Ureter (tissue), 1 donor: ENCODE measurements at places on chromosomes 6 and 20. TPM values are rescaled to one million over a fixed set of nuclear protein-coding genes. Genes with fewer than 3 reads are reported as not detected.

PRKN gene
- total RNA-seq: 12.1 TPM

ZNF391 gene
- 8.0 TPM for total RNA-seq

SAMD5 gene
- 4.8 TPM for total RNA-seq

B3GALT4 gene
- total RNA-seq: 20.2 TPM

SLC4A11 gene
- 56.3 TPM for total RNA-seq

DNA sequence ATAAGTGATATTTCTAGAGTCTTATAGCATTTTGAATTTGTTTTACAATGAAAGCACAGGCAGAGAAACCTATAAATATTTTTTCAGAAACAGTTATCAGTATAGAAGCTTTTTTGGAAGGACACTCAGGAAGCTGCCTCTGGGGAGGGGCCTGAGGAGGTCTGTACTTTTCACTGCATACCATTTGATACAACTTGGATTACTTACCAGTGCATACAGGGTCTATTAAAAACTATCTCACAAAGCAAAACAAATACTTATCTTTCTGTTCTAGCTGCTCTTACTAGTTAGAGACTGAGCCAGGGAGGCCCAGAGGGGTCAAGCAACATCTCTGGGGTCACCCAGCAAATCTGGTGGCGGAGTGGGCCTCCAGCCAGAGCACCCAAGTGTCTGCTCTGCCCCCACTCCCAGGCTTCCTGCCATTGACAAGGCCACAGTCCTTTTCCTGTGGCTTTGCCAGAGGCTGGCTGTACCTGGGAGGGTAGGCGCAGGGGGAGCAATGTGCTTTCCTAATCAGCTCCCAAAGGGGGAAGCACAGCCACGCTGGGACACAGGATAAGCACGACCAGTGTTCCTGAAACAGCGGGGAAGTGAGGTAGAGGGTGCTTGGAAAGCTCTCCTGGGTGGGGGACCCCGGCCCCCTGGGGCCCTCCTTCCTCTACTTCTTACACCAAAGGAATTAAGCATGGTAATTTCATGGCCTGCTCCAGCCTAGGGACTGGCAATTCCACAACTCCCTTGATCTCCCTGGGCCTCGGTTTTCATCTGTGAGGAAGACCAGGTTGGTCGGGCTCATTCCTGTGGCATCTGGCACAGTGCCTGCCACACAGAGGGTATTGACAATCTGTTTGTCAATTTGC is 7.8 kb downstream of the TCF15 start:
- DNase-seq: no peak

- DNase-seq: no peak
Measured at GRCh38 chr6:147859071-147859470, 350.6 kb downstream of the SAMD5 start.

GRCh38 chr6:15481390-15482291 is 181.2 kb downstream of the DTNBP1 start:
- no peak for DNase-seq

MCHR2 gene
- not detected for total RNA-seq

GRCh38 chr6:138155443-138155842 is 6.3 kb upstream of the ARFGEF3 start:
- no peak for DNase-seq

DNA sequence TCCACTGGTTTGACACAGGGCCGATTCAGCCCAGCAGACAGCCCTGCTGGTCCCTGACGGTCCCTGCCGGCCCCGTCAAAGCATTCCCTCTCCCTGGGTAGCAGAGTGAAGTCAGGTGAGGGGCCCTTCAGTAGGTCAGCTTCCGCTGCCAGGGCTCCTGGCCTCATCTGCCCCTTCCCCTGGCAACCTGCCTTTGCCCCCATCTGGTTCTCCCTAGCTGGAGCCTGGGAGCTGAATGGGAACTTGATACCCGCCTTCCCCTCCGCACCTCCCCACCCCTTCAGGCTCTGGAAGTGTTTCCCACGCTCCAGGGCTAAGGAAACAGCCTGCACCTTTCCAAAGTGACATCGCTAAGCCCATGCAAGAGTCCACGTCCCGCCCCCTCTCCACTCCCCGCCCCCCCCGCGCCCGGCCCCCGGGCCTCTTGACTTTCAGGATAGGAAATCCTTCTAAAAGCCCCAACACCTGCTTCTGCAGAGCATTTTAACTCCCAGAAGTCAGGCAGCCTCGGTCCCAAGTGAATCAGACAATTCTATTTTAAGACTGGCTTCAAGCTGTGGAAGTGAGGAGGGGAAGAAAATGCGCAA is 53.3 kb downstream of the ISM1 start:
- no peak for DNase-seq

DNA sequence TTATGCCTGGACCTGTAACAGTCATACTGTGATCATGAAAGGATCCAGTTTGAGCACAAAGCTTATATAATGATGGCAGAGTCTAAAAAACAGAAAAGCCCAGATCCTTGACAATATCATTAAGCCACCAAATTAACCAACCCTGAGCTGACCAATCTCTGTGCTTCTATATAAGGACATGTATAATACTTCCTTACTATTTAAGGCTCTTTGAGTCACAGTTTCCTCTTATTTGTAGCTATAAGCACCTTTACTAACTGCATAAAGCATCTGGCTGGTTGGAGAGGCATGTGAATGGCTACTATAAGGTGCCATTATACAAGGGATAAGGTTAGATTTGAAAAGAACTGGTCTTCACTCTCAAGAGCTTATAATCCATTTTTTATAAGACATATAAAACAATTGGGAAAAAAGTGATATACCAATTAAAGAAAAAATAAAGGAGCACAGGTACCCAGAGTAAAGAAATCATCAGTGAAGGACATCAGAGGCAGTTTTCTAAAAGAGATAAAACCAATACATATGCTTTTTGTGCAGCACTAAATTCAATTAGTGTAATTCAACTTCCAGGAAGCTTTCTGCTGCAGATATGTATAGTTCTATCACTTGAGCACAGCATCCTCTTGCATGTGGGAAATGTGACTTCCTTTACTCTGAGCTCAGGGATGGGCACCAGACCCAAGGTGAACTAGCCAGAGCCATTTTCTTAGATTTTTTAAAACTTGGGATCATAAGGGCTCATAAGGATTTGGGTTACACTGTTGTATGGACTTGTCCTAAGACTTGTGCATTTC is 121.0 kb downstream of the BTBD9 start:
- DNase-seq: no peak
